HCT116 (cell line): ENCODE measurements at places on chromosomes 13 and 19. TPM values are rescaled to one million over a fixed set of nuclear protein-coding genes. Genes with fewer than 3 reads are reported as not detected.

DNA sequence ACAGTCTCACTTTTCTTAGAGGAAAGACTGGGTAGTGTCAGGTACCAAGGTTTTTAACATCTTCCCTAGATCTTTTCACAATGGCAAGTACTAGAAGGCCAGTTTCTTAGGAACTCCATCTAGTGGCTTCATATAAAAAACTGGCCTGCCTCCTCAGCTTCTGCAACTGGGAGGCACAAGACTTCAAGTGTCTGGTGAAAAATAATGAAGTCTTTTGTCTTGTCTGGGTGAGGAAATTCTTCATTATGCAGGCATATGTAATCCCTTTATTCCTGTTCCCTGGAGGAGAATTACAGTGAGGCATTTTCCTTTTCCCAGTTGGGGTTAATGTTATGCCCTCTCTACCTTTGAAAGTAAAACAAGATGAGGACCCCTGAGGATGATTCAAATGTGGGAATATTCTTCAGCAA, 300.5 kb downstream of the NALCN start:
- peaks cover 9% of the 10 kb centered on the region; the same call in 1 of the 2 replicates for H3K27me3 ChIP-seq
- no peak overlapping the region for H3K4me3 ChIP-seq
- H3K27ac ChIP-seq = no peak overlapping the region
- H3K4me1 ChIP-seq = no peaks in the 10 kb centered on the region

DNA sequence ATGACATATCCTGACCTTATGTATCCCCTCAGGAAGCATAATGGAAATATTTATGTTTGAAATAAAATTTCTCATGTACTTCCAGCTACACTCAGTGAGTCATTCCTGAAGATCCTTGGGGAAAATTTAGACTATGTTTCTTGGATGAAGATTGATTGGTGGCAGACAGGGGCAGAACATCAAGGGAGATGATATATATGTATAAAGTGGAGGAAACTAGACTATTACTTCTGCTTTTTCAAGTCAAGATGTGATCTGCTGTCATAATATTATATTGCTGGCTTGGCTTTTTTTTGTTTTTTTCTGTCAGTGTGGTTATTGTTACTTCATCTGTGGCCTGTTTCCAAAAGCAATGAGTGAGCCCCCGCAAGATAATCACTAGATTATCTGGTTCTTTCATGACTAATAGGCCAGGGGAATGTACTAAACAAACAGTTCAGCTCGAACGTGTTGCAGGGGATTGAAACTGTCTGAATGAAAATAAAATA, 87.2 kb upstream of the TNFSF11 start:
- no peak overlapping the region for H3K27ac ChIP-seq
- DNase-seq = no peak
- H3K36me3 ChIP-seq = no peaks in the 10 kb centered on the region; the same call in 1 of the 2 replicates
- H3K4me1 ChIP-seq = no peaks in the 10 kb centered on the region
- no peaks in the 10 kb centered on the region for H3K27me3 ChIP-seq

GRCh38 chr19:6475321-6476108, 6.1 kb downstream of the DENND1C start:
- DNase-seq = no peak
- H3K27me3 ChIP-seq = no peaks in the 10 kb centered on the region
- H3K4me3 ChIP-seq = no peak overlapping the region
- peaks cover 8% of the 10 kb centered on the region for H3K4me1 ChIP-seq
- no peaks in the 10 kb centered on the region for H3K36me3 ChIP-seq

DNA sequence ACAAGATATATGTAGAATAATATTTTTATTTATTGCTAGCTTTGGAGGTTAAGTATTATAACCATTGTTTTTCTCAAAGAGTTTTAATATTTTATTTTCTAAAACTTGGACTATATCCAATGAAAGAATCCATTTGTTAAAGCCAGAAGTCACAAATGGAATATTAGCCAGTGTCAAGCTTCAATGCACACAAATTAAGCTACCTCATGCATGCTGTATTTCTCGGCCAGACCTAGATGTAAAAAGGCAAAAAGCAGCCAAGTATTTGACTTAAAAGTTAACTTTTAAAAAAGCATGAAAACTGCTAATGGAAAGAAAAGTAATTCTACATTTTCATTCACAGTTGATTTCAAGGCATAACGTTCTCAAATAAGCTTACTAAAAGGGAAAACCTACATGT, 160.0 kb upstream of the ATXN8OS start:
- no peak overlapping the region for H3K4me3 ChIP-seq
- H3K4me1 ChIP-seq = no peaks in the 10 kb centered on the region
- H3K27ac ChIP-seq = no peak overlapping the region

GRCh38 chr19:6362027-6362350, 658 bp downstream of the CLPP start:
- peak overlapping the region; percentile 67 for H3K4me3 ChIP-seq
- no peak for DNase-seq
- no peaks in the 10 kb centered on the region for H3K27me3 ChIP-seq
- H3K4me1 ChIP-seq = peaks cover 22% of the 10 kb centered on the region
- peak overlapping the region; percentile 68 for H3K27ac ChIP-seq

DNA sequence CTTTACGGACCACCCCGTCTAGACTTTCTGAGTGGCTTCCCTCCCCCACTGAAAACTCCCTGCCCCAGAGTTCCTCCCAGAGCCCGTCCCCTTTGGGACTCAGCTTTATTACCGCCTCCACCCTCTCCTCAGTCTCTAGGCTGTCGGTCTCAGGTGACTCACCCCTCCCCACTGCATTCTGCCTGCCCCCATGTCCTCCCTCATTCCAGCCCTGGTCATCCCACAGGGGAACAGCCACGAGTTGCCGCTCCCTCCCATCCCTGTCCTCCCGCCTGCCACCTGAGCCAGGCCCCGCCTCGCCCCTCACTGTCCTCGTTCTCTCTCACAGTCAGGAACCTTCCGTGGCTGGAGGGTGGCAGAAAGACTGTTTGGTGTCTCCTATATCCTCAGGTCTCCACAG, 57.3 kb downstream of the SMARCA4 start:
- H3K27me3 ChIP-seq = no peaks in the 10 kb centered on the region
- H3K4me1 ChIP-seq = no peaks in the 10 kb centered on the region
- no peak for DNase-seq
- H3K27ac ChIP-seq = no peak overlapping the region
- H3K36me3 ChIP-seq = peaks cover 62% of the 10 kb centered on the region

- no peak overlapping the region for H3K4me3 ChIP-seq
- no peak for DNase-seq
- H3K4me1 ChIP-seq = no peaks in the 10 kb centered on the region
- no peaks in the 10 kb centered on the region for H3K27me3 ChIP-seq
Observed at GRCh38 chr13:32695602-32696250, 109.5 kb downstream of the PDS5B start.

DNA sequence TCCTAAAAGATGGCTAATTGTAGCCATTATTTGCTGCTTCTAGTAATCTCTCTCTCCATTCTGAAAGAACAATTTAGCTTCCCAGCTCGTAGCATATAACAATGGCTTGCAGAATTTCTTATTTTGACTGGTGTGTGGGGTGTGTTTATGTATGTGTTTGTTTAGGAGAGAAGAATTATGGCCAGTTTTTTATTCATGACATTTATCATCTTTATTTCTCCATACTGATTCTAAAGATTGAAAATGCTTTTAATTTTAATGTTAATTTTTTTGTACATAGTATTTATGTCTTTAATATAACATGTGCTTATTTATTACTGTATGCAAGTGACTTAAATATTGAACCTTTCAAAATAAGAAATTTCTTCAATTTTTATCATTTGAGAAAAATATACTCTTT, 115.8 kb upstream of the TMTC4 start:
- no peak for DNase-seq
- H3K27ac ChIP-seq = no peak overlapping the region
- peaks cover 33% of the 10 kb centered on the region for H3K27me3 ChIP-seq
- H3K4me3 ChIP-seq = no peak overlapping the region
- H3K36me3 ChIP-seq = no peaks in the 10 kb centered on the region

DNA sequence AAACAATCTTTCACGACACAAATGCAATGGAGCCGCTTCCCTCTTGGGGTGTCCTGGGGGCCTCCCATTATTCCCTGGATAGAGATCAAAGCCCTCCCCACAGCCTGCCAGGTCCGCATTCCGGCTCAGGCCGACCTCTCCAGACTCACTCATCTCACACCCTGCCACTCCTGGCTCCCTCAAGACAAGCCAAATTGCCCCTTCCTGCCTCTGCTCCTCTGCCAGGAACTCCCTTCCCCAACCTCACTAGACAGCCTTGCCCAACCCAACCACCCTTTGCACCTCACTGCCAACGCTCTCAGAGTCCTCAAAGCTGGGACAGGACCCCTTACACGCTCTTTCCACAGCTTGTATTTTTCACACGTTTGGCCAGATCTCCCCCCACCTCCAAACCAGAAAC, 1.5 kb downstream of the ABHD17A start:
- H3K4me1 ChIP-seq = peaks cover 10% of the 10 kb centered on the region; the same call in 1 of the 2 replicates
- H3K36me3 ChIP-seq = no peaks in the 10 kb centered on the region
- peak overlapping the region; percentile 97 for H3K4me3 ChIP-seq
- DNase-seq = no peak
- no peak overlapping the region; the same call in 1 of the 2 replicates for H3K27ac ChIP-seq

DNA sequence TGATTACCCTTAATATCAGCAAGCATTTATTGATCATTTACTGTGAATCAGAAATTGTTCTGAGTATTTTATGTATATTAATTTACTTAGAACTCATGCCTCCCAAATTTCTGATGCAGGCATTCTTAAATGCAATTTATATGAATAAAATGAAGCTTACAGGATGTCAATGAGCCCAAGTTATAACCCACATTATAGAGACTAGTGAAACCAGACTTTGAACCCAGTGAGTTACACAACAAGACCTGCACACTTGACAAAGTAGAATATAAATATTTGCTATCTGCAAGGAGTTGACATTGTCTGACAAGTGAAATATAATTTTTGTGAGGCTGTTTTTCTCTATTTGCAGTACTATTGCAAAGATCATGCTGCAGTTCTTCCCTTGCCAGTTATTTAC, 656.0 kb downstream of the GPC5 start:
- H3K27ac ChIP-seq = no peak overlapping the region
- no peak for DNase-seq
- no peak overlapping the region for H3K4me3 ChIP-seq
- no peaks in the 10 kb centered on the region for H3K27me3 ChIP-seq
- no peaks in the 10 kb centered on the region for H3K4me1 ChIP-seq

GRCh38 chr19:42288881-42289555, 12.9 kb upstream of the PRR19 start:
- peaks cover 38% of the 10 kb centered on the region for H3K4me1 ChIP-seq
- H3K36me3 ChIP-seq = peaks cover 21% of the 10 kb centered on the region
- H3K27ac ChIP-seq = no peak overlapping the region
- no peak for DNase-seq
- no peaks in the 10 kb centered on the region for H3K27me3 ChIP-seq

DNA sequence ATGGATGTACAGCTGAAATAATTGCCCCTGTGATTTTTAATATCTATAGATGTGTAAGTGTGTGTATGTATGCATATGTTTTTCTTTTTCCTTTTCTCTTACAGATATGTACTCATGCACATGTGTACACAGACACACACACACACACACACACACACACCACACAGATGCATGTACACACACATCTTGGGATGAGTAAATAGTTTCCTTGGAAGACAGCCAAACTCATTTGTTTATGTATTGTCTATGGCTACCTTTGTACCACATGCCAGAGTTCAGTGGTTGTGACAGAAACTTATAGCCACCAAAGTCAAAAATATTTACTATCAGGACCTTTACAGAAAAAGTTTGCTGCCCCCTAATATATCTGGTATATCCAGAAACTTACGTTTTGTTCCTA, 192.6 kb downstream of the MAB21L1 start:
- no peak overlapping the region for H3K4me3 ChIP-seq
- no peaks in the 10 kb centered on the region for H3K36me3 ChIP-seq
- no peaks in the 10 kb centered on the region for H3K4me1 ChIP-seq
- H3K27ac ChIP-seq = no peak overlapping the region
- no peak for DNase-seq

DNA sequence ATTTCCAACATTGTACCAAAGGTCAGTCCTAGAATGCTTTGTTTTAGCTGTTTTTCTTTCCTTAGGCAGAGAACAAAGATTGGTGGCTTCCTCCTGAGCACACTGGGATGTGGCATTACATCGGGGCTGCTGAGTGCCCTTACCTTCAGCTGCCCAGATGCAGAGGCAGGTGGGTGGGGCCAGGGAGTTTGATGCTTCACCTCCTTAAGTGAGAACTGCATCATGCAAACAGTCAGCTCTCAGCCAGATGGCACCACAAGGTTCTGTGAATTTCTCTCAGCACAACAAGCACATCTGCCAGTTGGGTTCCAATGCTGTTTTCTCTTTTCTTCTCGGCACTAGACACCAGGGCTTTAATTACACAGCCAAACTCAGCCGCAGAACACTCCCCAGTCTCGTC, 87.4 kb upstream of the UBL3 start:
- H3K36me3 ChIP-seq = no peaks in the 10 kb centered on the region
- no peak overlapping the region for H3K4me3 ChIP-seq
- no peak for DNase-seq
- H3K4me1 ChIP-seq = no peaks in the 10 kb centered on the region

DNA sequence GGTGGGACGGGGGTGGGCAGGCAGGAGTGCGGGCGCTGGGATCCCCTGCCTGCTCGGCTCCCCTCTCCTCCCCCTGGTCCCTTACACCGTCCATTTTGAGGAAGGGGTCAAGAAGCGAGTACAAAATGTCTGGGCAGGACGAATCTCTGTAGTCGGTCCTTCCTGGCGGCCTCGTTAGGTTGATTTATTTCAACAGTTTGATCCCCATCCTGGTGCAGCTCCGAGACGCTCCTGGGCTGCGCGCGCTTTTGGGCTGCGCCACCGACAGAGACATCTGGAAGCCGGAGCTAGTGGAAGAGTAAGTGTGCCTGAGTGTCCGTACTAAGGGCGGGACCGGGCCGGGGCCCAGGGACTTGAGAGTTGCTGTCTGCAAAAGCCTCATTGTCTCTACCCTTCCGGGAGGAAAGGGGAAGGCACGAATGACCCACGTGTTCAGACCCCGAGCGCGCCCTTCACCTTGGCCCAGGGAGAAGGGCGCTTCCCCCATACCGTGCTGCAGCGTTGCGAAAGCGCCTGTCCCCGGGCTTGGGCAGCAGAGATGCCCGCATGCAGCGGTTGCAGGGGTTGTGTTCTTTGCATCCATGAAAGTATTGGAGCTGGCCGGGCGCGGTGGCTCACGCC, 1.8 kb downstream of the ZNF114 start:
- peak overlapping the region; percentile 61 for H3K4me3 ChIP-seq
- no peaks in the 10 kb centered on the region for H3K27me3 ChIP-seq
- H3K36me3 ChIP-seq = no peaks in the 10 kb centered on the region
- DNase-seq = no peak
- H3K27ac ChIP-seq = peak overlapping the region; percentile 85

DNA sequence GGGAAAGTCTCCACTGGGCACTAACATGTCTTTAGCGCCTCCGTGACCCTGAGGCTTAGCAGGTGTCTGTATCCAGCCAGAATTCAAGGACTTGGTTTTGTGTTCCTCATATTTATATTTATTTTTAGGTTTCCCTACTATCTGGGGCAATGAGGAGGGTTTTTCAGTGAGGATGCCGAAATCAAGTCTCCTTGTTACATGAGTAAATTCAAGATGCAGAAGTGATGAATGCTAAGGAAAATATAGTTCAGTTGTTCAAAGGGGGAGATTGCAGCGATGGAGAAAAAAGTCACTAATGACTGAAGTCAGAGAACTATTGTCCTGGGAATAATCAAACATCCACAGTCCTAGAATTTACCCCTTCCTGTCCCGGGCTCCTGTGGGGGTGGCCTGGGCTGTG, 791 bp upstream of the ADGRE2 start:
- H3K27me3 ChIP-seq = no peaks in the 10 kb centered on the region
- no peak overlapping the region for H3K27ac ChIP-seq
- H3K36me3 ChIP-seq = no peaks in the 10 kb centered on the region

Gene PALM
- total RNA-seq = 43.7 TPM

Gene EHD2
- 60.5 TPM for total RNA-seq

Gene ZNF534
- not detected for total RNA-seq

Gene ZNF541
- total RNA-seq = not detected

Gene SELENOV
- total RNA-seq = not detected

Gene ZNF154
- total RNA-seq = 0.10 TPM

Gene PRTN3
- total RNA-seq = 2.7 TPM

Gene NLRP7
- total RNA-seq = not detected

Gene ETV2
- 1.5 TPM for total RNA-seq

Gene C19orf81
- total RNA-seq = 14.5 TPM
